ENCODE measurements at places on chromosomes 12 and 14. TPM values are rescaled to one million over a fixed set of nuclear protein-coding genes. Genes with fewer than 3 reads are reported as not detected.

Gene PGF
- 0.29 TPM for total RNA-seq

Gene DIABLO
- 46.1 TPM for total RNA-seq

GRCh38 chr14:79137836-79138235, 967.7 kb downstream of the NRXN3 start:
- DNase-seq: no peak

GRCh38 chr12:94187361-94187760, 39.0 kb downstream of the PLXNC1 start:
- no peak for DNase-seq

- DNase-seq: no peak
Measured at GRCh38 chr14:45610318-45610717, 357.3 kb upstream of the MIS18BP1 start.

DNA sequence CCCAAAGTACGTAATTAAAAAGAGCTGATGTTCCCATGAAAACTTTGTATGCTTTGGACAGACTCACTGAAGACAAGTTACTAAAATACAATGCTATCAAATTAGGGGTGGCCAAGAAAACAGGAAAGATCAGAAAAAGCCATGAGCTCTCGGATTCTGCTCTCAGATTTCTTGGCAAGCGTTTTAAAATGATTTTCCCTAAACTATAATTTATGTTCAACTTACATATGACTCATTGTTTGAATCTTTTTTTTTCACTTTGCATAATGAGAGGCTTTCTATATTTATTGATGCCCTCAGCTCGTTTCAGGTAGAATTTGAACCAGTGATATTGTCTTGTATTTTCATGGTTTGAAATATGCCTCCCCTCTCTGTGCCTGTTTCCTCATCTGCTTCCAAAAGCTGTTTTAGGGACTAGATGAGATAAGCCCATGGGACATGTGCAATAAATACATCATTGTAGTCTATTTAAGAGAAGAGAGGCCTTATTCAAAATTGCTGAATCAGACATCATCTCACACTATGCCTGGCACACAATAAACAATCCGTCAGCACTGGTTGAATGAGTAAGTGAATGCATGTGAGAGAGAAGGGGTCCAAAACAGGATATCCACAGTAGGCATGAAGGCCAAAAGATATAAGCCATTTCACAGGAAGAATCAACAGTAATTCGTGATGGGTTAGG, 4.7 kb upstream of the IPO8 start:
- no peak for DNase-seq

GRCh38 chr12:1847411-1847810, 27.0 kb downstream of the LRTM2 start:
- no peak for DNase-seq
